SW 1271 (cell line): ENCODE measurements at places on chromosomes 5 and 9.

GRCh38 chr5:43900974-43901373, 298.0 kb downstream of the NNT start:
- DNase-seq: no peak

DNA sequence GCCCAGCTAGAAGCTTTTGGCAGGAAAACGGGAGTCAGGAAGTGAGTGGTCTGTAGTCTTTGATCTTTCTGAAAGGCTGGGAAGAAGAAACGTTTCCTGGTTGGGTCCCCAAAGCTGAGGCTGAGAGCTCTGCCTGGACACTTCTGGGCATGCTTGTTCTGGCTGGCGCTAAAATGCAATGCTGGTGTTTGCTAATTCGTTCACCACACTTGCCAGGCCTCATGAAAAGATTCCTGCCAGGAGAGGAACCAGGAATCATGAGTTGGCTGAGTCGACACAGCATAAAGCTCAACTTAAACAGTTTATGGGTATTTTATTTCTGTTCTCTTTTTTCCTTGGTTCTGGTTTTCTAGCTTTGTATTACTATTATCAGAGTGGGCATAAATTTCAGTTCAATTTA, 10.7 kb upstream of the PTGR1 start:
- no peak for DNase-seq

- DNase-seq: no peak
These were observed 1.3 kb downstream of the GABBR2 start for GRCh38 chr9:98707166-98708102.

DNA sequence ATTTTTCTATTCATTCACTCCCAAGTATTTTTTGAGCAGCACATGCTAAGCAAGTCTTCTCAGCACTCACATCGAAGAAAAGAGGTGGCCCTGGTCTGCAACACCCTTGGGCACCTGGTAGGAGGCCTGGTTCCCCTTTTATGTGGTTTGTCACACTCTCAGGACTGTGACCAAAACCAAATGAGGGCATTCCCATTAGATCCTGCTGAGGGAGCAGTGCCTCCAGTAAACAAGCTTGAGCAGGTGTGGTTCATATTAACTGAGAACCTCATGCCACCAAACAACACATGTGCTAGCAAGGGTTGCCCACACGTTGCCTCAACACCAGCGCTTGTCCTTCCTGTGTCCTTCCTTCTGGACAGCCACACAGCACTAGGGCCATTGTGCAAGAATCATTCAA, 26.9 kb upstream of the SYK start:
- no peak for DNase-seq

- no peak for DNase-seq
These were observed 189.4 kb downstream of the MED10 start for GRCh38 chr5:6188976-6189375.

- DNase-seq: no peak
These were observed 43.7 kb upstream of the DEPDC1B start for GRCh38 chr5:60743511-60744314.

DNA sequence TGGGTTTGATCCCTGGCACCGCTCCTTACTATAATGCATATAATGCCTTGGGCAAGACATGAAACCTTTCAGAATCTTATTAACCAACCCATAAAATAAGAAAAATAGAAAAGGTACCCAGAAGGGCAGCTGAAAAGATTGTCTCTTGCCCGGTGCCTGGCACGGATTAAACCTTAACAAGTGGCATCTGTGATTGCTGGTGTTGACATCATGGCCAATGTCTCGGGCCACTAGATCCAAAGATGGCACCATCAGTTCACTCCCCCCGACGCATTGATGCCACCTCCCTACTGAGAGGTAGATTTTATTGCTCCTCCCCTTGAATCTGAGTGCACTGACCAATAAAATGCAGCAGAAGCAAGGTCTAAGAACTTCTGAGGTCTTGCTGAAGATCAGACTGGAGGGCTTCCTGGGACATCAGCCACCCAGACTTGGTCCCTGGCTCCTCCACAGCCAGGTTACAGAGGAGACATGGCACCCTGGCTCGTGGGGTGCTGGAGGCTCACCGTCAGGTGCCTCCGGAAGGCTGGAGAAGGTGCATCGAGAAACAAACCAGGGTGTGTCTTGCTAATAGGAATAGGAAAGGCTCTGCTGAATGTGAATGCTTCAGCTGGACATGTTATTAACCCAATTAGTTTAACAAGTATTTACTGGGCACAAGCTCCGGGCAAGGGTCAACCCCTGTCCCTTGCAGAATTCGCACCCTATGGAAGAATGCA, 80.0 kb upstream of the COL5A1 start:
- no peak for DNase-seq

GRCh38 chr9:111144741-111145140, 106.5 kb upstream of the LPAR1 start:
- no peak for DNase-seq

DNA sequence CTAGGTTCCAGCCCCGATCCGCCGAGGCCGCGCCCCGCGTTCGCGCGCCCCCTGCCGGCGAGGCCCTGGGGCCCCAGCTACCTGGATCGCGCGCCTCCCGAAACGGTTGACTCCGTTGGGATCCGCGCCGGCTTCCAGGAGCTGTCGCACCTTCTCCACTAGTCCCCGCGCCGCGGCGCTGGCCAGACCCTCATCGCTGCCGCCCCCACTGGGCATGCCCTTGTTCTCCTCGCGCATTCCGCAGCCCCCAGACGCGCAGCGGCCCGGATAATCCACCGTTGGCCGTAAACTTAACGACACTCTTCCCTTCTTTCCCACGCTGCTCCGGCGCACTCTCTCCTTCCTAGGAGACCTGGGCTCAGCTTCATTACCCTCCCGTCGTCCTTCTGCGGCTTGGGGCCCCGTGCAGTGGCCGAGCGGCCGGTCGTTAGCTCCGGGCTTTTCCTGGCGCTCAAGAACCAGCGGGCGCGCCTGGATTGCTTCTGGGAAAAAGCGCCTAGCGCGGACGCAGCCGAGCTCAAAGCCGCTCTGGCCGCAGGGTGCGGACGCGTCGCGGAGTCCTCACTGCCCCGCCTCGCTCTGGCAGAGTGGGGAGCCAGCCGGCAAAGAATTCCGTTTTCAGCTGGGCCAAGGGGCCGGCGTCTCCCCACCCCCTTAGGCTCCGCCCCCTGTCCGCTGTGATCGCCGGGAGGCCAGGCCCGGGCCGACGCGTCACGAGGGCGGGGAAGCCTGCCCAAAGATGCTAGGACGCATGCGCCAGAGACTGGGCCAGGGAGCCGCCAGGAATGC, at the start of gene CDKN2B:
Gene CDKN2B (minus strand): TSS at position 589 of the 789 bp plus-strand sequence. CDS start 352 bp downstream, at position 237.
- no peak for DNase-seq

- no peak for DNase-seq
These were observed 15.3 kb upstream of the SYNPO start for GRCh38 chr5:150625164-150625535.

DNA sequence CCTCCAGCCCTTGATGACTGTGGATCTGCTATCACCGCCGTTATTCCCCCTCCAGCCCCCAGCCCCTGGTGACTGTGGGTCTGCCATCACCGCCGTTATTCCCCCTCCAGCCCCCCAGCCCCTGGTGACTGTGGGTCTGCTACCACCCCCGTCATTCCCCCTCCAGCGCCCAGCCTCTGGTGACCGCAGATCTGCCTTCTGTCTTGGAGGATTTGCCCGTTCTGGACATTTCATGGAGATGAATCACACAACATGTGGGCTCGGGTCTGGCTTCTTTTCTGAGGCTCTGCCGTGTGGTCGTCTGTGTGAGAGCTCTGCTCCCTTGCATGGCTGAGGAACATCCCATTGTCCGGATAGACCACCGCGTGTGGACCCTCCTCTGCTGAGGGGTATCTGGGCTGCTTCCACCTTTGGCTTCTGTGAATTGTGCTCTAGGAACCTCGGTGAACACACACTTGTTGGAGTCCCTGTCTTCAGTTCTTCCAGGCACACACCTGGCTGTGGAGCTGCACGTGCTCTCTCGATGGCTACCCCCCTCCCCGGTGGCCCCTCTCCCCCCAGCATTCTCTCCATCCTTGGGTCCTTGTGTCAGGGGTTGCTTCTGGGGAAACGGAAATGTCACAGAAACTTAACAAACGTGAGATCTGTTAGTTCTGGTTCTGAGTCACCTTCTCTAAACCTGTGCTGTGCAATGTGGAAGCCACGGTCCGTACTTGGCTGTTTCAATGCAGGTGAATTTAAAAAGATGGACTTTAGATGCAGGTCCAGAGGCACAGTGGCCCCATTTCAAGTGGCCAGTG, 105.3 kb upstream of the COL5A1 start:
- no peak for DNase-seq

DNA sequence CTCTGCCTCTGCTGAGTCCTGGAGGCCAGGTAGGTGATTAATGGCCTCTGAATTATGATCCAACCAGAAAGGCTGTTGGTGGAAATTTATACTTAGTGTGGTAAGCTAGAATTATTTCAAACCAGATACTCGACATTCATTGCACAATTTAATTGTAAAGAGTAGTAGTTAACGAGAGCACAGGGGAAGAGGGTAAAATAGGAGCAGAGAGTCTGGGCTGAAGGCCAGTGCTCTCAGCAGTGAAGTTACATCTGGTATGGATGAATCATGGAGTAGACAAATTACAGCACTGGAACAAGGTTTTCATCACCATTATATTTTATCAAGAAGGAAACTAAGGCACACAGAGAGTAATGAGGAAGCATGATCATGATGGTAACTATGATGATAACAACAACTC, 92.5 kb downstream of the TLR4 start:
- DNase-seq: no peak

DNA sequence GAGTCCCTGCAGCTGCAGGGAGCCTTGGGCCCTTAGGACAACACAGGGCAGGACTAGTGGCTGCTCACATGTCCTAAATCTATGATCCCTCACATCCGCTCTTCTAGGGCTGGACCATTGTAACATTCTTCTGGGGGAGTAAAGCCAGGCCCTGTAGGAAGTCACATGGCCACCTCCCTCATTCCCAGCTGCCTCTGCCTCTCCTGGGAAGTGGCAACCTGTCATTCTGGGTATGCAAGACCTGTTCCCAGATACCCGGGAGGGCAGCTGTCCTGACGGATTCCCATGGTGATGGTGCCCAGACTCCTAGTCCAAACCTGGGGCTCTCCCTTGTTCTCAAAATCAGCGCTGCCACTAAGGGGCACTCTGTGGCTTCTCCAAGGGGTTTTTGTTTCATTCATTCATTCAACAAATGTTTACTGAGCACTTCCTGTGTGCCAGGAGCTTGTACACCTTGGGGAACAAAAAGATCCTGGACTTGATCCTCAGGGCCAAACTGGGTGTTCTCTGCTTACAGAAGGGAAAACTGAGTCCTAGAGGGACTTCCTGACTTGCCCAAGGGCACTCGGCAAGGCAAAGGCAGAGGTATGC, 85.6 kb downstream of the PSD2 start:
- no peak for DNase-seq

- DNase-seq: no peak
These were observed 42.7 kb downstream of the CYLC2 start for GRCh38 chr9:103037508-103038477.

DNA sequence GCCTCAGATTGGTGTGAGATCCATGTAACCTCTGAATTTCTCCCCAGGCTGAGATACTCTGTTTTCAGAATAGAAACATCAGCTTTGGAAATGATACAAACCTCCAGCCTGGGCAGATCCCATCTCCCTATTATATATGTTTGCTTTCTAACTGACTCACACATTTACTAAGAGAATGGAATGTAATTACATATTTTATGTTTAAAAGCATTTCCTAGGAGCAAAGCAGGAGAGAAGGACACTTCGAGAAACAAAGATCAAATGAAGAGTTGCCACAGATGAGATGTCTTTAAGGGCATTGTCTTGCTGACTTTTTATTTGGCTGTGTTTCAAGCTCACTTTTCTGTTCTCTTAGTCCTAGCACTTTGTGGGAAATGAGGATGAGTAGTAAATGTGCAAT, 96.3 kb downstream of the CDH18 start:
- no peak for DNase-seq
